CD4-positive, alpha-beta T cell (primary cell): ENCODE measurements at places on chromosomes 13 and 19.

- DNase-seq = no peak
- no peaks in the 10 kb centered on the region for H3K27me3 ChIP-seq
- no peaks in the 10 kb centered on the region for H3K36me3 ChIP-seq
- no peak overlapping the region for H3K27ac ChIP-seq
- H3K4me3 ChIP-seq = no peak overlapping the region
- H3K4me1 ChIP-seq = no peaks in the 10 kb centered on the region
Measured at GRCh38 chr13:28046981-28047380, 53.4 kb downstream of the FLT3 start.

GRCh38 chr19:31054430-31054829 is 294.8 kb downstream of the TSHZ3 start:
- no peaks in the 10 kb centered on the region for H3K36me3 ChIP-seq
- H3K27me3 ChIP-seq = peaks cover 3% of the 10 kb centered on the region

DNA sequence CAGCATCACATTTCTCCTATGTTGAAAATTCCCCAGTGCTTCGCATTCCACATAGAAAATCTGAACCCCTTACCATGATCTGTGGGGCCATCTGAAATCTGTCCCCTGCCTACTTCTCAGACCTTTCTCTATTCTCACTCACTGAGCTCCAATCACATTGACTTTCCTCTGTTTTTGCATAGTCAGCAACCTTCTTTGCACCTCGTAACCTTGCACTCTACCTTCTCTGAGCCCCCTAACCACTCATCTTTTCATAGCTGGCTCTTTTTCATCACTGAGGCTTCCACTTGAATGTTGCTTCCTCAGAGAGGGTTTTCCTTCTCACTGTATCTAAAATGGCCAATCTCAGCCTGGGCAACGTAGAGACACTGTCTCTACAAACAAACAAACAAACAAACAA is 286.3 kb downstream of the GPC5 start:
- no peaks in the 10 kb centered on the region for H3K27me3 ChIP-seq
- H3K4me3 ChIP-seq = no peak overlapping the region
- no peak overlapping the region for H3K27ac ChIP-seq

- H3K27me3 ChIP-seq = no peaks in the 10 kb centered on the region
- H3K4me3 ChIP-seq = no peak overlapping the region
- H3K36me3 ChIP-seq = no peaks in the 10 kb centered on the region
- H3K4me1 ChIP-seq = no peaks in the 10 kb centered on the region
- no peak for DNase-seq
- H3K27ac ChIP-seq = no peak overlapping the region
Measured at GRCh38 chr19:11658970-11659369, 61.7 kb downstream of the ZNF627 start.

- no peaks in the 10 kb centered on the region for H3K36me3 ChIP-seq
- H3K27me3 ChIP-seq = no peaks in the 10 kb centered on the region
- DNase-seq = no peak
Measured at GRCh38 chr13:88908961-88909441, 1237.8 kb downstream of the SLITRK5 start.

- H3K27me3 ChIP-seq = no peaks in the 10 kb centered on the region
- no peak overlapping the region for H3K27ac ChIP-seq
- no peaks in the 10 kb centered on the region for H3K4me1 ChIP-seq
- H3K36me3 ChIP-seq = peaks cover 39% of the 10 kb centered on the region
- no peak for DNase-seq
Measured at GRCh38 chr13:42893214-42893671, 98.8 kb downstream of the EPSTI1 start.

GRCh38 chr19:3986260-3987041 is 1.2 kb upstream of the EEF2 start:
- H3K27ac ChIP-seq = peak overlapping the region; percentile 60
- peak overlapping the region; percentile 88 for H3K4me3 ChIP-seq
- H3K36me3 ChIP-seq = peaks cover 30% of the 10 kb centered on the region
- H3K27me3 ChIP-seq = no peaks in the 10 kb centered on the region
- peaks cover 61% of the 10 kb centered on the region for H3K4me1 ChIP-seq
- peak; percentile 61 for DNase-seq

DNA sequence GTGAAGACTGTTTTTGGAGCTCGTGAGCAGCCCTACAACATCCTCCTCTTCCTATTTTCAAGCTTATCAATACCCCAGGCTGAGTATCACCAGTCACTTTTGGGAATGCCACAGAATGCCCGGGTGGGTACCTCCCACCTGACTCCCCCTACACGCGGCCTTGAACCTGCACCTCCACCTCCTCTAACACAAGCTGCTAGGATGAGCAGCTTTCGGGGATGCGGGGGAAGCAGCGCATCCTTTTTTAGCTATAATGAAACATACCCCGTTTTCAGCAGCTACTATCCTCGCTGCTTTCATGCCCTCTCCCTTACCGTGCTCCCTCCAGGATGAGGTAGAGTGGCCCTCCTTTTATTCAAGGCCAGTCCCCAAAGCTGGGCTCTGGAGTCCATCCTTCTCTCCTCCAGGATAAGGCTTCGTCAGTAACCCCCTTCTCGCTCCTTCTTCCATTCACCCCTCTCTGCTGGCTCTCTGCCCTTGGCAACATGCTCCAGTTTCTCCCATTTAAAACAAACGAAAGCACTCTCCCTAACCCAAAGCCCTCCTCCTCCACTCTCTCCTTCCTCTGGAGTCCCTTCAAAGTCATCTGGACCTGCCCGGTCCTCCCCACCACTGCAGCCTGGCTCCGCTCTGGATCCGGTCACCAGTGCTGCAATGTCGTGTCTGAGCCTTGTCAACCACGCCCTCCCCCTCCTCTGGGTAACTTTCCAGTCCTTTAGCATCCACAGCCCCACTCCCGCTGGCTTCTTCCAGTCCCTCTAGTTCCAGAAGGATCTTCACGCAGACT is 55.3 kb downstream of the STK24 start:
- H3K27ac ChIP-seq = peak overlapping the region; percentile 7
- peaks cover 12% of the 10 kb centered on the region for H3K36me3 ChIP-seq
- H3K4me1 ChIP-seq = peaks cover 85% of the 10 kb centered on the region
- no peak for DNase-seq

DNA sequence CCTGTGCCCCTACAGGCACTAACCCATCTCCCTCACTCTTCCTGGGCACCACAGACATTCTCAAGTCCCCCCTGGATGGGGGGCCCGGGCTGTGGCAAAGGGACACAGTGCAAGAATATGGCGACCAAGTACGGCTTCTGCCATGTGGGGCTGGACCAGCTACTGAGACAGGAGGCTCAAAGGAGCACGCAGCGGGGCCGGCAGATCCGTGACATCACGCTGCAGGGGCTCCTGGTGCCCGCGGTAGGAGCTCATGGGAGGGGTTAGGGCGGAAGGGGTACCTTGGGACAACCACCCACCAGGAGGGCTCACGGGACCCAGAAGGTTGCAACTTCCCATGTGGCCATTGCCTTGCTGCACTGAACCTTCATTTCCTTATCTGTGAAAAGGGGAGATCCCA is 3.3 kb upstream of the GTF2F1 start:
- H3K4me1 ChIP-seq = peaks cover 24% of the 10 kb centered on the region
- no peak overlapping the region for H3K27ac ChIP-seq
- H3K36me3 ChIP-seq = peaks cover 5% of the 10 kb centered on the region
- no peaks in the 10 kb centered on the region for H3K27me3 ChIP-seq
- H3K4me3 ChIP-seq = no peak overlapping the region
- DNase-seq = no peak

- no peak overlapping the region for H3K4me3 ChIP-seq
- H3K4me1 ChIP-seq = peaks cover 17% of the 10 kb centered on the region
- DNase-seq = no peak
- H3K27me3 ChIP-seq = peaks cover 17% of the 10 kb centered on the region
- peaks cover 17% of the 10 kb centered on the region for H3K36me3 ChIP-seq
Measured at GRCh38 chr19:40229926-40230417, 3.5 kb upstream of the CCNP start.

GRCh38 chr19:35703343-35703742 is 1.0 kb upstream of the ZBTB32 start:
- H3K27me3 ChIP-seq = no peaks in the 10 kb centered on the region
- no peak overlapping the region for H3K4me3 ChIP-seq
- peaks cover 19% of the 10 kb centered on the region for H3K4me1 ChIP-seq

DNA sequence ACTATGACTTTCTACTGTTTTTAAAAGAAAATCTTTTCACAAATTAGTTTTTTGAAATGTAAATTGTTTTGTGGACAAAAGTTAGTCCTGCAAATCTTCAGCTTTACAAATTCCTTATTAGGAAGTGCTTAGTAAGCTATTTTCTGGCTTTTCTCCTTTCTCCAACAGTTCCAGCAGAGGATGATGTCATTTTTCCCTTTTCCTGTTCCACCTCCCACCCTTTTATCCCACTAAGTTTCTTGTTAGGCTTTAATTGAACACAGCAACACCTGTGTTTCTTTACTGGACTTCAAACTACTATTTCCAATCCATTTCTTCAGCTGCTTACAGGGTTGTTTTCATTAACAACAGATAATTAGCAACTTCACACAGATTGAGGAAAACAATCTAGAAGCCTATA is 389.2 kb downstream of the NDFIP2 start:
- H3K36me3 ChIP-seq = no peaks in the 10 kb centered on the region
- no peak overlapping the region for H3K4me3 ChIP-seq
- H3K27ac ChIP-seq = no peak overlapping the region
- no peaks in the 10 kb centered on the region for H3K27me3 ChIP-seq
- no peak for DNase-seq
- H3K4me1 ChIP-seq = no peaks in the 10 kb centered on the region

GRCh38 chr19:46211201-46211881 is 18.2 kb upstream of the IGFL1 start:
- H3K36me3 ChIP-seq = no peaks in the 10 kb centered on the region
- no peak overlapping the region for H3K27ac ChIP-seq
- peaks cover 2% of the 10 kb centered on the region for H3K27me3 ChIP-seq
- no peak for DNase-seq
- H3K4me3 ChIP-seq = no peak overlapping the region
- no peaks in the 10 kb centered on the region for H3K4me1 ChIP-seq

GRCh38 chr13:73702419-73703071 is 431.7 kb downstream of the KLF12 start:
- H3K27ac ChIP-seq = peak overlapping the region; percentile 76
- no peaks in the 10 kb centered on the region for H3K27me3 ChIP-seq
- peaks cover 24% of the 10 kb centered on the region for H3K36me3 ChIP-seq
- H3K4me3 ChIP-seq = peak overlapping the region; percentile 40
- peak; percentile 34 for DNase-seq
- H3K4me1 ChIP-seq = peaks cover 21% of the 10 kb centered on the region

DNA sequence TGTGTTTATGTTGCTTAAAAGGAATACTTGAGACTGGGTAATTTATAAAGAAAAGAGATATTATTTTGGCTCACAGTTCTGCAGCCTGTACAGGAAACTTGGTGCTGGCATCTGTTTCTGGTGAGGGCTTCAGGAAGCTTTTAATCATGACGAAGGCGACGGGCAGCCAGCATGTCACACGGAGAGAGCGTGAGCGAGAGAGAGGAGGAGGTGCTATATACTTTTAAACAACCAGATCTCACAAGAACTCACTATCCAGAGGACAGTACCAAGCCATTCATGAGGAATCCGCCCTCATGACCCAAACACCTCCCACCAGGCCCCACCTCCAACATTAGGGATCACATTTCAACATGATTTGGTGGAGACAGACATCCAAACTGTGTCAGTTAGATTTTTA is 163.4 kb upstream of the TSC22D1 start:
- H3K36me3 ChIP-seq = no peaks in the 10 kb centered on the region
- H3K4me3 ChIP-seq = no peak overlapping the region
- no peaks in the 10 kb centered on the region for H3K4me1 ChIP-seq

GRCh38 chr19:29694669-29695627 is 20.1 kb downstream of the C19orf12 start:
- H3K36me3 ChIP-seq = no peaks in the 10 kb centered on the region
- no peaks in the 10 kb centered on the region for H3K27me3 ChIP-seq
- DNase-seq = peak; percentile 81
- H3K27ac ChIP-seq = no peak overlapping the region
- H3K4me3 ChIP-seq = no peak overlapping the region
- H3K4me1 ChIP-seq = peaks cover 24% of the 10 kb centered on the region

GRCh38 chr13:65584126-65584525 is 1646.0 kb downstream of the PCDH9 start:
- no peaks in the 10 kb centered on the region for H3K36me3 ChIP-seq
- H3K4me3 ChIP-seq = no peak overlapping the region
- no peaks in the 10 kb centered on the region for H3K4me1 ChIP-seq
- DNase-seq = no peak
- no peaks in the 10 kb centered on the region for H3K27me3 ChIP-seq
- H3K27ac ChIP-seq = no peak overlapping the region

DNA sequence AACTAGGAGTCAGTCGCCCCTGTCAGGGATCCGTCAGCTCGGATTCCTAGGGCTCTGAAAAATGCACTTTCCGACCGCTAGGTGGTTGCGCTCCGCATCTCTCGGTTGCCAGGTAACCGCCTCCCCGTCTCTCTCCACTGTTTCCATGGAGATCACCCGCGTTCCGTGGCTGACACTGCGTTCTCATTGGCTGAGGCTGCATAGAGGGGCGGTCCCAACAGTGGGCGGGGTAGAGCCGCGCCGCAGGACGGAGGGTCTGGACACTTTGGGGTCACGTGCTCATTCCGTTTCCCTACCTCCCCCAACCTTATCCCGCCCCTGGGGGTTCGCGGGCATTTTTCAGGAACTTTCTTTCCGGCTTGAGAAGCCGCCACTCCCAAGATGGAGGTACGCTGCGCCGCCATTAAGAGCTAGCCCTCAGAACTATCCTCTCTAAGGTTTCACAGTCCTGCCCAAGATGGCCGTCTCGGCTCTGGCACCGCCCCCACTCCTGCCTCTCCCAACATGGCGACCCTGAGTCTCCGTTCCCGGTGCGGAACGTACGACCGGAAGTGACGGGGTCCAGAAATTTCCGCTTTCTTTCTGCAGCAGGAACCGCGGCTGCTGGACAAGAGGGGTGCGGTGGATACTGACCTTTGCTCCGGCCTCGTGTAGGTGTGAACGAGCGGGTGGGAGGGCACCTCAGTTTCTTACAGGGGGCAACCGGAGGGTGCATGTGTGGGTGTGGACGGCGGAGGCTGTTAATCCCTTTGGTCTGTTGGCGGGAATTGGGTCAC is at the start of the genes ODAD3 and PRKCSH:
TSS of gene ODAD3 (minus strand) at position 65 of the 776 bp plus-strand sequence. CDS start 105 bp downstream, outside the sequence.
TSS of gene PRKCSH (plus strand) at position 579 of the 776 bp plus-strand sequence. CDS start 483 bp downstream, outside the sequence.
- peaks cover 26% of the 10 kb centered on the region for H3K4me1 ChIP-seq
- DNase-seq = peak; percentile 99

DNA sequence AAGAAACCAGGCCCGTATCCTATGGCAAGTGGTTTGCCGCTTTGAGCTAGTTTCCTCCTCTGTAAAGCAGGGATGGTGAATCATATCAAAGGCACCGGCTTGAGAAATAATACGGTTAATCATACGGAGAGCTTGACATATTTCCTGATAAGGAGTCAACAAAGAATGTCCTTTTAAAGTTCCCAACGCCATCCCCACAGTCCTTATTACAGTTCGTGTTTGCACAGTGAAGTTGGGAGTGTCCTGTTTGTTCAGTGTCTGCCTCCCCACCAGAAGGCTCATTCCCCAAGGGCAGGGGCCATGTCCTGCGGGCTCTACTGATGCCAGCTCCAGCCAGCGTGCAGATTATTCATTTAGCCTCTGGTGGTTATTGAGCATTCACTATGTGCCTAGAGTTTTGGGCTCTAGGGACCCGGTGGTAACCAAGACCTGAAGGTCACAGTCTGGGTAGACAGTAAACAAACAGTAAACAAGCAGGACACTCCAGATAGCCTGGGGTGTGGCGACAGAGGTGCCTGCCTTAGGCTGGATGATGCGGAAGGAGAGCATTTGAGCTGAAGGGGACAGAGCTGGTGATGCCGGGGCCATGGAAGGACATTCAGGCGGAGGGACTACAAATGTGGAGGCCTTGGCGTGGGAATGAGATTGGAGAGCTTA is 6.3 kb downstream of the GRAMD1A start:
- H3K27me3 ChIP-seq = no peaks in the 10 kb centered on the region
- peaks cover 65% of the 10 kb centered on the region for H3K36me3 ChIP-seq
- DNase-seq = no peak
